NCI-H1436 treated with DMSO at 0.1 percent for 48 hours (cell line): ENCODE measurements at places on chromosomes 11 and 22.

- DNase-seq, result no peak
Observed at GRCh38 chr22:30265823-30266444, 717 bp downstream of the OSM start.

DNA sequence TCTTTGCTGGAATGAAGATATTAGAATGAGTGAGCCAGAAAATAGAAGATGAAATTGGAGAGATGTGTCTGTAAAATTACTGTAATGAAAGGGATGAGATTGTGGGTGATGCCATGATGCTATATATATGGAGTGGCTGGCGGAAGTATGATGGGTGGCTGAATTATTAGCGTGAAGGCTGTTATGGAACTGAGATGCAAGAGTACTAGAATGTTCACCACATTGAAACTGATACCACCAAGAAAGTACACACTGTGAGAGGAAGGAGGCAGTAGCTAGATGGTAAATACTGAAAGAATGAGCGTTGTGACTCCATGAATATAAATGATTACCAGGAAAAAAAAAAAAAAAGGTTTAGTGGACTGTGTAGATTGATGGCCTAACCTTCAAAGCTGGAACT is 411.9 kb downstream of the CNTN5 start:
- no peak for DNase-seq

- DNase-seq, result no peak
Observed at GRCh38 chr22:42313804-42314581, 43.5 kb upstream of the TCF20 start.

DNA sequence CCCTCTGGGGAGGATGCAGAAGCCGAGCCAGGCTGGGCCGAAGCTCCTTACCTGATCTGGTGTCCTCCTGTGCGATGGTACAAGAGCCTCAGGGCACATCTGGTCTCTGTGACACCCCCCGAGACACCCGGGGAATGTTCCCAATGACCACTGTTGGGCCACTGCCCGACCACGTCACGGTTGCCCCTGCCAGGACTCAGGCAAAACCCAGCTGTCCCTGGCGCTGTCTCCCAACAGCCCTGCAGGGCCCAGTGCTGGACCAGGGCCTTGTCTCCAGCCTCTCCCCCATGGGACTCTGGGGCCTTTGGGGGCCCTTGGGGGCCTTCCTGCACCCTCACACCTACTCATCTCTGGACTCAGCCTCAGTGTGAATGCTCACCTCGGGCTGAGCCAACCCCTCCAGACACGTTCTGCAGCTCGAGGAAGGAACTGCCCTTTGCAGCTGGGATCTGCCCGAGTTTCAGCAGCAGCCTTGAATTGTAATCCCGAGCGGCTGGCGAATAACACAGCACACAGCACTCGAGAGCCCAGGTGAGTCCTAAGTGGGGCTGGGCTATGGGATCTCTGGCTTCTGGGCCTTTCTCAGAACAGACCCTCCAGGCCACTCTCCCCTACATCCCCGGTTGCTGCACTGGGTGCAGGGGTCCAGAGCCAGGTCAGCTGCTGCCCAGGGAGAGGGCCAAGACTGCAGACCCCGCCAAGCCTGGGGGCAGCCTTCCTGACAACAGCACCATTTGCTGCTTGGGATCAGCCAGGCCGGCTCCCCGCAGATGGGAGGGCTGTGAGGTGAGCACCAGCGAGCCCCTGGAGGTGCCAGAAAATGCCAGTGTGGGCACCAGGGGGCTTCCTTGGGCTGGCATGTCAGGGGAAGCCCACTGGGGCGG is 39.8 kb downstream of the RTN4R start:
- DNase-seq, result no peak

DNA sequence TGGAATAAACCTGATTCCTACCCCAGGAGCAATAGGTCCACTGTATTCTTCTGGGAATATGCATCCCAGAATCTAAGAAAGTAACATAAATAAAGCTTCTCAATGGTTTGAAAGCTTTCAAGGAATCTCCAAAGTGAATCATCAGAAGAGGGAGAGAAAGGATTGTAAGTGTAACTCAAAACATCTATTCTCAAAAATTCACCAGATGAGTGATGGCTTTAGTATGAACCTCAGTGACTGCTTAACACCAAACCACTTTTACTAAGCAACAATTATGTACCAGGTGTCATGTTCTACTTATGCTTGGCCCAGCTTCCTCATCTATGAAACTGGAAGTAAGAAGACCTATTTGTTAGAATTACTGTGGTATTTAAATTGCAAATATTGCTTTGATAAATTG is 7.4 kb downstream of the RAB38 start:
- DNase-seq, result no peak

- no peak for DNase-seq
Observed at GRCh38 chr11:46607516-46607915, 9.5 kb downstream of the HARBI1 start.

DNA sequence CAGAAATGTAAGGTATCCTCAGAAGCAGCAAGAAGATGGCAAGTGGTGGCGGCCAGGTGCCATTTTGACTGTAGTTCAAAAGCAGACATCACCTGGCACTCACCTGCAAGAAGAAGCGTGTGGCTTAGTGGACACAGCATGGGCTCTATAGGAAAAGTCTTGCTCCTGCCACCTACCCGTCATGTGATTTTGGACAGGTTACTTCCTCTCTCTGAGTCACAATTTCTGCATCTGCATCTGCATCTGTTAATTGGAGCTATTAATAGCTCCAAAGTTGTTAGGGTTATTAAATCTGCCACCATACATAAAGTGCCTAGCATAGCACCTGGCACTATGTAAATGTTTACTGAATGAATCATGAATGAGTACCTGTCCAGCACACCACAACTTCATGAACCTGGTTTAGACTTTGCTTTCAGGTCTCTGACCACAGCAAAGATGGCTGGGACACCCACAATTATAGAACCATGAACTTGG is 16.8 kb downstream of the RAB30 start:
- DNase-seq, result no peak
